Activated CD4-positive, alpha-beta T cell treated with anti-CD3 and anti-CD28 coated beads, Interleukin-2, amount 10 ng/mL, durations not matched to agents 24 days and 14 days (primary cell): ENCODE measurements at places on chromosomes 11 and 22.
A peak's percentile ranks its signal among the peaks of the same experiment; 100 is the strongest.

DNA sequence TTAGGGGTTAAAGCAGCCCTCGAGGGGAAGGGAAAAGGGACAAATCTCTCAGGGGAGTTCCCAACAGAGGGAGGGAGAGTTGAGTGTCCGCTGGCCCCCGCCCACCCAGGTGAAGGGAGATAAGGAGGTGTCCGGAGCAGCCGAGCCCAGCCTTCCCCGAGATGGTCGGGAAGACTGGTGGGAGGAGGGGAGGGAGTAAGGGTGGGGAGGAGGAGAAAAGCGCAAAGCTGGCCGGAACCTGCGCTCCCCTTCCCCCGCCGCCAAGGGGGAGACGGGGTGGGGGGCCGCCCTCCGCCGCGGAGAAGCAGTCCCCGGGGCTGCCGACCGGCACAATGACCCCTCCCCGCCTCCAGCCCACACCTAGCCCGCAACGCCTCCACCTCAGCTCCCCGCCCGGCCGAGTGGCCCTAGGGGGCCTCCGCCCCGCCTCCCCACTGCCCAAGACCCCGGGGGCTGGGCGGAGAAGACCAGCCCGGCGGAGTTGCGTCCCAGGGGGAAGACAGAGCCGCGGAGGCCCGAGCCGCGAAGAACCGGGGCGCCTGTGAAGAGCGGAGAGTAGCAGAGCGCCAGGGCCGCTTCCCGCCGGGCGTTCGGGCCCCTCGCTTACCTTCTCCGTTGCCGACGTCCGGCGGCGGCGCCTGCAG lies 479 bp downstream of the RSF1 start:
- peak; percentile 80 for DNase-seq

- no peak for DNase-seq
Observed at GRCh38 chr22:44524806-44525205, 26.8 kb upstream of the RTL6 start.

GRCh38 chr11:97015327-97015726 lies 625.5 kb downstream of the JRKL start:
- DNase-seq, result no peak

DNA sequence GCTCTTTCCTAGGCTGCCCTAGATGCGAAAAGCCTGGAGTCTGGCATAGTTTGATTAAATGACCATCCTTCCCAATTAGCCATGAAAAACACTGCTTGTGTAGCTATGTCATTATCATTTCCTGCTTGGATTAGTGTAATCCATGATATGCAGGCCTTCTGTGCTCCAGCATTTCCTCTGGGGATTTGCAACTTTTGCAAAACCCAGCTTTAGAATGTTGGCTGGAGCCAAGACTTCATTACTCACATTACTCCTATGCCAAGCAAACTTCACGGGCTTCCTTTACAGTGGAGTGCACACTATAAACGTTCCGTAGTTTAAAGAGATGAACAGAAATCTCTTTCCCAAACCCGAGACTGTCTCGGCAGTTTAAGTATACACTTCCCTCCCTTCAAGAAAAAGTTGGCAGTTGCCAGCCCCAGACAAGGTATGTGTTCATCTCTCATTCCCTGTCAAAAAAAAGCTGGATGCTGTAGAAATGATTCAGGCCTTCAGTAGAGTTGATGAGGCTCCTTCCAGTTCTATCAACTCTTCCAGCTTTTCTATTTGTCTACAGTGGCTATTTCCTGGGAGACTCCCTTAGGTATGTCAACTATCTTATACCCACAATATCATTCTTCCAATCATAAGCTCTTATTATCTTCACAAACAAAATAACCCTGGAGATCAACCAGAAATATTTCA lies 180.0 kb downstream of the MAML2 start:
- DNase-seq, result no peak

- DNase-seq, result no peak
Observed at GRCh38 chr11:8086001-8086479, 5.0 kb downstream of the TUB start.

- DNase-seq, result no peak
Observed at GRCh38 chr11:43632181-43632580, 48.4 kb upstream of the HSD17B12 start.
